Fibroblast of skin of left biceps (primary cell): ENCODE measurements at places on chromosomes 3 and 15.

- no peak for DNase-seq
Measured at GRCh38 chr15:51672913-51673857, 8.1 kb upstream of the SCG3 start.

GRCh38 chr15:73683777-73684580 lies at the start of gene CD276:
Gene CD276, plus strand, starts transcription at chr15:73684383. Its CDS starts 15,257 bp downstream, at chr15:73699640.
- no peak for DNase-seq

DNA sequence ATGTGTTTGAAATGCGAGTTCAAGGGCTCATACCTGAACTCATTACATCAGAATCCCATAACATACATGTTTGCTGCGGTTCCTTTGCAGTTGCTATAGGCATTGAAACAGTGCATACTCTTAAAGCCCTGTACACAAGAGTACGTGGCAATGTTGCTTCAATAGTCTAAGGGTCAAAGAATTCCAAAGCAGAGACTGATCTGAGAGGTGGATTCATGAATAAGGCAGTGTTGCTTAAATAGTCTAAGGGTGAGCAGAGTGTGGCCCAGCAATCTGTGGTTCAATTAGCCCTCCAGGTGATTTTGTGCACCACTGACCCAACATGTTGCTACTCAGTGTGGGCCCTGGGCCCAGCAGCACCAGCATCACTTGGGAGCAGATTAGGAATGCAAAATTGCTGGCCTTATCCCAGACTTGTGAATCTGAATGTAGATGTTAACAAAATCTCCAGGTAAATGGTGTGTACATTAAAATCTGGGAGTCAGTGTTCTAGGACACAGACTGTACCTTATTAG lies 314.7 kb upstream of the UMPS start:
- no peak for DNase-seq

- DNase-seq, result no peak
Measured at GRCh38 chr3:45227946-45228345, 1.9 kb upstream of the TMEM158 start.

- no peak for DNase-seq
Measured at GRCh38 chr3:30655187-30655812, 48.9 kb downstream of the TGFBR2 start.
